ENCODE measurements at places on chromosomes 6 and 20. TPM values are rescaled to one million over a fixed set of nuclear protein-coding genes. Genes with fewer than 3 reads are reported as not detected.

Gene GPSM3
- total RNA-seq, result 1.0 TPM

Gene LIN28B
- total RNA-seq, result not detected

Gene GRM4
- total RNA-seq, result not detected

Gene RIPOR3
- 0.13 TPM for total RNA-seq

Gene DNAH8
- total RNA-seq, result not detected

Gene DSP
- total RNA-seq, result 5.5 TPM

Gene NHLRC1
- 1.5 TPM for total RNA-seq

Gene C20orf144
- 0.06 TPM for total RNA-seq

Gene GABRR1
- not detected for total RNA-seq

Gene SAMD3
- total RNA-seq, result not detected

Gene CTAGE9
- not detected for total RNA-seq

Gene FBXO5
- total RNA-seq, result 53.7 TPM

Gene PRSS35
- 0.40 TPM for total RNA-seq

Gene RBPJL
- not detected for total RNA-seq

Gene COL12A1
- total RNA-seq, result 31.5 TPM

Gene LY6G5B
- 2.4 TPM for total RNA-seq

Gene ATP5F1E
- total RNA-seq, result 23.2 TPM

Gene COL10A1
- total RNA-seq, result 1.4 TPM

All from LHCN-M2 (cell line).